ENCODE measurements at places on chromosomes 1 and 21.
A peak's percentile ranks its signal among the peaks of the same experiment; 100 is the strongest.

- DNase-seq: peak; percentile 18
Measured at GRCh38 chr1:68908316-68908715, 411.4 kb upstream of the DEPDC1 start.

GRCh38 chr1:33466159-33466558, 6.3 kb upstream of the ZSCAN20 start:
- no peak for DNase-seq

DNA sequence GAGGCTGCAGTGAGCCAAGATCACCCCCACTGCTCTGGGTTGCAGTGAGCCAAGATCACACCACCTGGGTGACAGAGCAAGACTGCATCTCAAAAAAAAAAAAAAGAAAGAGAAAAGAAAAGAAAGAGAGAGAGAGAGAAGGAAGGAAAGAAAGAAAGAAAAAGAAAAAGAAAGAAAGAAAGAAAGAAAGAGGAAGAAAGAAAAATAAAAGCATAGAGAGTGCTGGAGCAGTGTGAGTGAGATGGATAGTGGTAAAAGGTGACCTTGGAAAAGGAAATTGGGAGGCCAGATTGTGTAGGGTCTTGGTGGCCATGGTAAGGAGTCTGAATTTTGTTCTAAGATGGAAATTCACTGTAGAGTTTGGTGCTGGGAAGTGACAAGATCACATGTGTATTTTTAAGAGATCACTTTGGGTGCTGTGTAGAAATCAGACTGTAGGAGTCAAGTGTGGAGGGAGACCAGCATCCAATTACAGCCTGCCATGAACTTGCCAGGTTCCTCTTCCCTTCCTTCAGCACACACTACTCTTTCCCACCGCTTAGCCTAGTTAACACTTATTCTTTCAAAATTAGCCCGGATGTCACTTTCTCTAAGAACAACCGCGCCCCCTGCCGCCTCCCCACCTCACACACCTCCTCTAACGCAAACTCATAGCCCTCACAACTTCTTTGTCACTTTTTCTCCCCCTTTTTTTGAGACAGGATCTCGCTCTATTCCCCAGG, 17.9 kb downstream of the MTX1 start:
- DNase-seq: peak; percentile 71

DNA sequence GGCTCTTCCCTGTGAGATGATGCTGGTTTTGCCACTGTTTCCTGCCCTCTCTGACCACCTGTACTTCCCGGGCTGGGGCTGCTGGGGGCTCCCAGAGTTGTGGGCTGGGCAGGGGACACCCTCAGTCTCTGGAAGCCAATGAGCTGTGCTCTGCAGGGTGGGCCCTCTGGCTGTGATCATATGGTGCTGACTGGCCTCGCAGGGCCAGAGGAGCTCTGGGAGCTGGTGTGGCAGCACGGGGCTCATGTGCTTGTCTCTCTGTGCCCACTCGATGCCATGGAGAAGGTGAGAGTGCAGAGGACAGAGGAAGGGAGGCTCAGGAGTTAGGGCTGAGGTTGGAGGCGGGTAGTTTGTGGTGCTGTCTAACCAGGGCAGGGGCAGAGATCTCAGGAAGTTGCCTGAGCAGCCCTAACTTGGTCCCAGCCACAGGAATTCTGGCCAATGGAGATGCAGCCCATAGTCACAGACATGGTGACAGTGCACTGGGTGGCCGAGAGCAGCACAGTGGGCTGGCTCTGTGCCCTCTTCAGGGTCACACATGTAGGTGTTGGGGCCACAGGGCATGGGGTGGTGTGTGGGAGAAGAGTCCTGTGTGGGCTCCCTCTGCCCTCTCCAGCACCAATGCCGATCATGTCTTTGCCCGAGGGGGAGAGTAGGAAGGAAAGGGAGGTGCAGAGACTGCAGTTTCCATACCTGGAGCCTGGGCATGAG, 5.7 kb upstream of the LGR6 start:
- DNase-seq: no peak

GRCh38 chr1:9473032-9473807, 66.0 kb upstream of the SLC25A33 start:
- DNase-seq: peak; percentile 12

DNA sequence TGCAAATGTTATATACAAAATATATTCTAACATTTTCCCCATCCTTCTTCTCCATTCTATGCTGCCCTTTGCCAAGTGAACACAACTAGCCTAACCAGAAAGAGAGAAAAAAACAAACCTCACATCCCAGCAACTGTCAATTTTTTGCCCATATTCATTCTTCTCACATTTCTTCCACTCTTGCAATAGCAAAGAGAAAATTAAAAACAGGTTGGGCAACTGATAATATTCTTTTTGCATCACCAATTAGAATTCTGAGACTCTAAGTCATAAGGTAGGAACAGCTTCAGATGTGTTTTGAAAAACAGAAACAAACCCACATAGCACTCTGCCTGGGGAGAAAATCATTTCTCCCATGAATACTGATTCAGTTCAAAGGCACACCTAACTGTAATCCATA, 25.2 kb upstream of the EXO1 start:
- DNase-seq: no peak

DNA sequence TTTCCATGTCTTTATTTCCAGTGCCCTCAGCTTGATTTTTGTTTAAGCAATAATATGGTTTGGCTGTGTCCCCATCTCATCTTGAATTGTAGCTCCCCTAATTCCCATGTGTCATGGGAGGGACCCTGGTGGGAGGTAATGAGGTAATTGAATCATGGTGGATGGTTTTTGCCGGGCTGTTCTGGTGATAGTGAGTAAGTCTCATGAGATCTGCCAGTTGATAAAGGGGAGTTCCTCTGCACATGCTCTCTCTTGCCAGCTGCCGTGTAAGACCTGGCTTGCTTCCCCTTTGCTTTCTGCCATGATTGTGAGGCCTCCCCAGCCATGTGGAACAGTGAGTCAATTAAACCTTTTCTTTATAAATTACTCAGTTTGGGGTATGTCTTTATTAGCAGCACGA, 559.6 kb upstream of the ADAMTS5 start:
- no peak for DNase-seq
